Activated CD8-positive, alpha-beta memory T cell treated with anti-CD3 and anti-CD28 coated beads, Interleukin-2, amount 50 U/mL, for 48 hours (primary cell): ENCODE measurements at places on chromosomes 3 and 15.
A peak's percentile ranks its signal among the peaks of the same experiment; 100 is the strongest.

DNA sequence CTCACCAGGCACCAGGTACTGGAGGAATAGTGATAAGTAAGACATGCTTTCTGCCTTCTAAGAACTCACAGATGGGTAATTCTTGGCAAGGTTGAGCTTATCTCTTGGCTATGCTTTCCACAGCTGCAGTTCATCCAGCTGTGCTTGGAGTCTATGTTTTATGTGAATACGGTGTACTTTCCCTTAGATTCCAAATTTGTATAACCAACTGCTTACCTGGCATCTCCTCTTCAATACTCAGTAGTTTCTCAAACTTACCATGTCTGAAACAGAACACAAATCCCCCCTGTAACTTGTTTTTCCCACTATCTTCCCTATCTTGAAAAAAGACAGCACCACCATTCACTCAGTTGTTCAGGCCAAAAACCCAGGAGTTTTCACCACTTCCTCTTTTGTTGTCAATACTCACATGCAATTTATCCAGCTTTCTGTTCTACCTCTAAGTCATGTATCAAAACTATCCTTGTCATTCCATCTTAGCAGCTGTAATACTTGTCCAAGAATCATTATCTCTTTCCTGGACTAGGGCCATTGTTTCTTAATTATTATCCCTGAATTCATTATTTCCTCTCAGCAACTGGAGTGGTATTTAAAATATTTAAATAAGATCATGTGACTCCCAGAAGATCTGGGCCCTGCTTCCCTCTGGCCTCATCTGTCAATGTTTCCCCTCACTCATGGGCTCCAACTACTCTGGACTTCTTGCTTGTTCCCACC is 32.6 kb downstream of the COL6A5 start:
- no peak for DNase-seq

GRCh38 chr3:57009367-57009766 is 51.1 kb upstream of the SPATA12 start:
- DNase-seq = no peak

DNA sequence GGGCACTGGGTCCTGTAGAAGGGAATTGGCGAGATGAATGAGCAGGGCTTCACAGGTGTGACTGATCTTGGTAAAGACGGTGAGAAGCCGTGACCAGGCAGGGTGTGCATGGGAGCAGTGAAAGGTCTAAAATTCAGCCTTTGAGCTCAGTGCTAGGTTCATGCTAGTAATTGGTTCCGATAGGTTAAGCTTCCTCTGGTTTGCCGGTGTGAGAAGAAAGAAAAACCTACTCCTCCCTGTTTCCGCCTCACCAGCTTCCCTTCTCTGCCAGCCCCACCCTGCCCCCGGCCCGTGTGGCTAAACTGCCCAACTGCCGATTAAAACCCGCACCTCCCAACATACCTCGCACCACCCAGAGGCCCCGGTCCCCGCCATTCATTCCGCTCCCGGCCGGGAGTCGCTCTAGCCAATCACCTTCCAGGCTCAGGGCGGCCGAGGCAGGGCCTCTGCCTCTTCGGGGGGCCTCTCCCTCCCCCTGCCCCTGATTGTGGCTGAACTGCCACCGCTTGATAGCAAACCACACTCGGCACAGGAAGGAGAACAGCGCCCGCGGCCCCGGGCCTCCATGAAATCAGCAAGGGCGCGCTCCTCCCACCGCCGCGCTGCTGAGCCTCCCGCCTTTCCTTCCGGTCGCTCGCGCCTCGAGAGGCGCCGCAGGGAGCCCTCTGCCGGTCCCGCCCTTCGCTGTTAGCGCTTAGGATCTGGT is 7.3 kb upstream of the NRROS start:
- DNase-seq = peak; percentile 92

DNA sequence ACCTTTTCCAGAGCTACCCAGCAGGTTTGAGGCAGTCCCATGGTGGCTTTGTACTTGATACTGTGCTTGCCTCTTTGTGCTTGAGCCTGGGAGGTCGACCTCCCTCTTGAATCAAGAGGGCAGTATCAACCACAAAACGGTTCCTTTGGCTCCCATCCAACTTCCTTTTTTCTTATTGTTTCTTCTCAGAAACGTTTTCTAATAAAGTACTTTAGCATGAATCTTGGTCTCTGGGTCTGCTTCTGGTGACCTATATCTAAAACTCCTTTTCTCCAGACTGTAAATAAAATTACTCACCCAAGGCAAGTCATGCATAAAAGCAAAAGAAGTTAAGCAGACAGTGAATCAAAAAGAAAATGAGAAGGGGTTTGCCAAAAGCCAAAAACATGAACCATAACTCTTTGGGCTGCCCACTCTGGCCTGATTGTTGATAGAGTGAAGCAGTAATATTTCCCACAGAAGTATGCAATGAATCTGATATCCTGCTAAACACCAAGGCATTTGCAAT is 112.2 kb upstream of the SLC4A7 start:
- no peak for DNase-seq

DNA sequence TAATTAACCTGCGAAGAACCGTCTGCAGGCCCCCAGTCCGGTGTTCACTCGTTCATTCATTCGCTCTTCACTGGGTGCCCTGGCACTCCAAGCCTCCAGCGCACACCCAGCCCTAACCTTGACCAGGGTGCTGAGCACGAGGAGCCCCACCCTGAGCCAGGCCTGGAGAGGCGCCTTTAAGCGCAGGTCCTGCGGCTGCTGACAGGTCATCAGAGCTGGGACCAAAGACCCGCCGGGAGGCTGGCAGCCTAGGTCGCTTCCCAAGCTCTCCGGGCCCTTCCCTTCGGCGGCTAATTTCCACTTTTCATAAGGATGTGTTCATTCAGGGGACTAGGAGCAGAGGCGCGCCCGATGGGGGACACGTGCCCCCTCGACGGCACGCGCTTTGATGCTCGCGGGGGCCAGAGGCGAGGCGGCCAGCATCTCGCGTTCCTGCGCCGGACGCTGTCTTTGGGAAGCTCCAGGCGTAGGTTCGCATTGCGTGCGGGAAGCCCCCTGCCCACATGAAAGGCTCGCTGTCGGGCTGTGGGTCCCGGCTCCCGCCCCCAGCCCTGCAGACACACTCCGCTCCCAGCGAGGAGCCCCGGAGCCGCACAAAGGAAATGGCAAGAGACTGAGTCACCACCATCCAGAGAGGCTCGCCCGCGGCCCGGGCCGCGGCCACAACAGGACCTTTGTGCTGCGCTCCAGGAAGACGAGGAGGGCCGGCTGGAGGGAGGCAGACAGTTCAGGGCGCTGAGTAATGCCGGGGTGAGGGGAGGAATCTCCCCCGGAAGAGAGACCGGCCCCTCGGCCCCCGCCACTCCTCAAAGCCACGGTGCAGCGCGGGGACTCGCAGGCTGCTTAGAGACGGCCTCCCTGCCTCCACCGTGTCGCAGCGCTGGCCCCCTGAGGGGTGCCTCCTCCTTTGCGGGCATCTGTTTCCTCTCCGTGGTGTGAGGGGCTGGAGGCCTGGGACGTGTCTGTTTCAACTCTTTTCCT is 266.4 kb upstream of the HES1 start:
- DNase-seq = peak; percentile 64

GRCh38 chr15:95912280-95912625 is 418.2 kb upstream of the NR2F2 start:
- no peak for DNase-seq

- DNase-seq = no peak
These were observed 1.0 kb downstream of the NGRN start for GRCh38 chr15:90266485-90266884.

- no peak for DNase-seq
These were observed at the start of gene PLIN1 for GRCh38 chr15:89679212-89679611. PLIN1 (minus strand) TSS chr15:89679367; CDS start chr15:89677489, 1,878 bp downstream.

GRCh38 chr3:151499168-151499567 is 38.3 kb upstream of the IGSF10 start:
- DNase-seq = no peak

- no peak for DNase-seq
These were observed 152.6 kb downstream of the ABHD5 start for GRCh38 chr3:43843386-43843785.

DNA sequence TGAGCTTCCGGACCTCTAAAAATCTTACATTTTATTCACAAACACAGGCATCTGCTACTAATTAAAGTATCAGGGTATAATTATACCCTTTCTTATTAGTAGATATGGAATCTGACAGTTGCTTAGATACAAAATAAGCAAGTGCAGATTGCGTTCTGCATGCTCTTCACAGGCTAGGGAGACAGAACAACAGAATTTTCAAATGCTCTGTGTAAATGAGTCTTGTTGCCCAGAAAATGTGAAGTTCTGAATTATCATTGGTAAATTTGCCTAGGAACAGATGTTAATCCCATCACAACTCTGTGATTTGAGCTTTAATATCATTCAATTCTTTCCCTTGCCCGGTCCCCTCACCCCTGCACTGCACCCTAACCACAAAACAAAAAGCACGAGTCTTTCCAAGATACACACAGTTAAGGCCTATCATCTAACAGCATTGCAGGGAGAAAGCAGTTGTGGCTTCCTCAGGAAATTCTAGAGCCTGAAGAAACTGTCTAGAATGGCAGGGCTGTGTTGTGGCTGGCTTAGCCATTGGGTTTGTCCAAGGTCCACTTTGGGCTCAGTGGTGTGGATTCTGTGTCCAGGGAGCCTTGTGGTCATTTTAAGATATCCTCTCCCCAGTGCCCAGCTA is 119.8 kb downstream of the PDCD6IP start:
- no peak for DNase-seq

DNA sequence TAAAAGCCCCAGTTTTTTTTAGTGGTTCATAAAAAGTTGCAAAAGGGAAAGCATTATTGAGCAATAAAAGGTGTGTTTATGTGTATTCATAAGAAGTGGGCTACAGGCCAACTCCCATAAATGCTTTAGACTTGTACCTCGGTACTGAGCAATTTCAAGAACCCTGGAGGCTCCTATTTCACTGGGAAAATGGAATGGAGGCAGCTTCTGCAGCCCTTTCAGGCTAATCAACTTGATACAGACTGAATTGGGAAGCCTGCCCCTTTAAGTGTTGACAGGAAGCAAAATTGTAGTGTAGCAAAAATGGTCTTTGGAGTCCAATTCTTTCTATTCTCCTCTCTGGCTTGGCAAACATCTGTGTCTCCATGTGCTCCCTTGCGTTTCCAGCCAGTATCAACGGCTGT is 118.8 kb downstream of the ECT2 start:
- DNase-seq = no peak

DNA sequence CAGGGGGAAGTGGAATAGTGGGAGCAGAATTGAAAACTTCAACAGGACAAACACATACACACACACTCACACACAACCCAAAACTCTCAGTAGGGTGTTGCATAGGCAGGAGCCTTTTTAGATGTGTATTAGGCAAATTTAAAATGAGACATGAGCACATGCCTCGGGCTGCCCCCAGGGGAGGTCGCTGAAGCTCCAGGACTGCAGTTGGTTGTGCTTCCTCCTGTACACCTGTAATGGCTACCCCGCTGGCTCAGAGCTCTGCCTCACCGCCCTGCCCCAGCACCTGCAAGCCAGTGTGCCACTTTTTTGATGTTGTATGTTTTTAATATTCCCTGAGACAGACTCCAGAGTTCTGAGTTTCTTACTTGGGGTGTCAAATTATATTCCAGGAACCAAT is 303.4 kb upstream of the NR2E3 start:
- DNase-seq = no peak

GRCh38 chr3:191961022-191961421 is 500.1 kb downstream of the PYDC2 start:
- DNase-seq = no peak

DNA sequence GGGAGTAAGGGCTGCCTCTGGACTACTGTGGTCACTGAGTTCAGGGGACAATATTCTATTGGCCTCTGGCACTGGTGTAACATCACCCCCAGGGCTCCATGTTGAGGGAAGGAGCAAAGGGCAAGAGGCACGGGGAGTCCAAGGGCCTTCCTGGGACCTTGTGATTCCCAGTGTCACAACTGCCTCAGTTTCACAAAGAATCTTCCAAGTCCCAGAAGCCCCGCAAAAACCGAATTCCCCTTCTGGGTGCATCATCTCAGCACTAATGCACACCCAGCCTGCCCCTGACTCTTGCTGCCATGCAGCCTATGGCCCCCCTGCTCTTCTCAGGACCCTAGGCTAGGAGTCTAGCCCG is 5.5 kb downstream of the AMOTL2 start:
- no peak for DNase-seq

DNA sequence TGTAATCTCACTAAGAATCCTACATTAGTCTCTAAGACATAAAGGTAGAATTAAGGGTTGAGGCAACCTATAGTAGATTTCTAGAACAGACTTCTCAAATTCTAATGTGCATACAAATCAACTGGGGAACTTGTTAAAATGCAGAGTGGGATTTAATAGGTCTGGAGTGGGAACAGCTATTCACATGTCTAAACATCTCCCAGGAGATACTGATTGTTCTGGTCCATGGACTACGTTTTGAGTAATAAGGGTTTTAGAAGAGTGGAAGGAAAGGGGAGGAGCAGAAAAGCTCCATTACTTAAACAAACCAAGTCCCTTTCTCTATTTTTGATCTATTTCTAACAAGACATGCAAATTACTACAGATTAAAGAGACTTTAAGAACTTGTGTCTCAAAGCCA is 524.8 kb downstream of the TUSC7 start:
- no peak for DNase-seq

- no peak for DNase-seq
These were observed 33.0 kb downstream of the HSPBAP1 start for GRCh38 chr3:122760453-122761271.

DNA sequence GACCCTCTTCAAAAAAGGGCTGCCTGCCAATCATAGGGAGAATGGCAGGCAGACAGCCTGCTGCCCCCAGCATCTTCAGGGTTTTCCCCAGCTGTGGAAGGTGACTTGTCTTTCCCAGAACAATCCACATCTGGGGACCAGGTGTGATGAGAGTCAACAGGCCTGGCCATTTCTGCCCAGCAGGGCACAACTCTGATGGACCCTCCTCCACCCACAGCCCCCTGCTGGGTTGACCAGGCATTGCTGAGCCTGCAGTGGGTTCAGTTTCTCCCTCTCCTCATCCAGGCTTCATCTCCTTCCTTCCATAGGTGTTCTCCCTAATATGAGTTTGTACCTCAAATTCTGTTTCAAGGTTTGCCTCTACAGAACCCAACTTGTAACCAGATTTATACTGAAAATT is 111.0 kb downstream of the MINAR1 start:
- no peak for DNase-seq

DNA sequence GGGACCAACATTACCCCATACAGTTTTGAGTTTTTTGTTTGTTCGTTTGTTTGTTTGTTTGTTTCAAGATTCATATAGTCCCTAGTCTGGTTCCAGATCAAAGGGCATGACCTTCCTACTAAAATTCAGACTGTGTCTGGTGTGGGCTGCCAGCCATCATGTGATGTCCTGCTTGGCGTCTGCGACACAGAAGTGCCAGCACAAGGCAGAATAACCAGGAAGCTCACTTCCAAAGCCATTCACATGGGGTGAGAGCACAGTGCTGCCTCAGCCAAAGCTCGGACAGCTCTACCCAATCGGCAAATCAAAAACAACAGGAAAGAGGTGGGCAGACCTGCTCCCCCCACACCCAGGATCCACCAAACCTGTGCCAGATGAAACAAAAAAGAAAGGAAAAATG is 142.6 kb upstream of the THBS1 start:
- DNase-seq = no peak
